DMS153 (cell line): ENCODE measurements at places on chromosomes 5 and 9.
A peak's percentile ranks its signal among the peaks of the same experiment; 100 is the strongest.

GRCh38 chr9:20048437-20048836, 259.6 kb upstream of the SLC24A2 start:
- no peak for DNase-seq

GRCh38 chr9:133460405-133461175, 812 bp downstream of the CACFD1 start:
- DNase-seq: peak; percentile 81

- DNase-seq: no peak
Measured at GRCh38 chr5:83972236-83972635, 251.6 kb upstream of the HAPLN1 start.

DNA sequence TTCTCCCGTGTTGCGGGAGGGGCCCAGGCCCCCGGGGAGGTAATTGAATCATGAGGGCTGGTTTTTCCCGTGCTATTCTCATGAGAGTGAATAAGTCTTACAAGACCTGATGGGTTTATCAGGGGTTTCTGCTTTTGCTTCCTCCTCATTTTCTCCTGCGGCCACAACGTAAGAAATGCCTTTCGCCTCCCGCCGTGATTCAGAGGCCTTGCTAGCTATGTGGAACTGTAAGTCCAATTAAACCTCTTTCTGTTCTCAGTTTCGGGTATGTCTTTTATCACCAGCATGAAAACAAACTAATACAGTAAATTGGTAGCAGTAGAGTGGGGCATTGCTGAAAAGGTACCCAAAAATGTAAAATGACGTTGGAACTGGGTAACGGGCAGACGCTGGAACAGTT, 1035.1 kb downstream of the DTWD2 start:
- DNase-seq: no peak

GRCh38 chr5:137567226-137567625, 68.1 kb upstream of the SPOCK1 start:
- DNase-seq: no peak
